ENCODE measurements at places on chromosomes 7 and 10. TPM values are rescaled to one million over a fixed set of nuclear protein-coding genes. Genes with fewer than 3 reads are reported as not detected.

Gene RSPH10B2
- total RNA-seq: not detected

Gene SHTN1
- total RNA-seq: 40.4 TPM

Gene UNCX
- not detected for total RNA-seq

Gene PCDH15
- 3.2 TPM for total RNA-seq

Gene MUC3A
- 2.7 TPM for total RNA-seq

Gene OPN4
- not detected for total RNA-seq

Gene STRIP2
- 1.3 TPM for total RNA-seq

Gene SPDYE2B
- not detected for total RNA-seq

Gene OR2F2
- total RNA-seq: not detected

Gene PDE1C
- total RNA-seq: 13.0 TPM

Gene ELN
- total RNA-seq: 231 TPM

- no peaks in the 10 kb centered on the region for H3K27me3 ChIP-seq
- no peak for DNase-seq
- no peak overlapping the region for H3K4me3 ChIP-seq
- H3K4me1 ChIP-seq: no peaks in the 10 kb centered on the region
- H3K27ac ChIP-seq: no peak overlapping the region
These were observed 107.3 kb upstream of the STARD3NL start for GRCh38 chr7:38070718-38071117.

- no peaks in the 10 kb centered on the region for H3K36me3 ChIP-seq
- no peaks in the 10 kb centered on the region for H3K4me1 ChIP-seq
- H3K4me3 ChIP-seq: no peak overlapping the region
- H3K27me3 ChIP-seq: no peaks in the 10 kb centered on the region
These were observed 103.3 kb upstream of the GATA3 start for GRCh38 chr10:7950981-7951847.

DNA sequence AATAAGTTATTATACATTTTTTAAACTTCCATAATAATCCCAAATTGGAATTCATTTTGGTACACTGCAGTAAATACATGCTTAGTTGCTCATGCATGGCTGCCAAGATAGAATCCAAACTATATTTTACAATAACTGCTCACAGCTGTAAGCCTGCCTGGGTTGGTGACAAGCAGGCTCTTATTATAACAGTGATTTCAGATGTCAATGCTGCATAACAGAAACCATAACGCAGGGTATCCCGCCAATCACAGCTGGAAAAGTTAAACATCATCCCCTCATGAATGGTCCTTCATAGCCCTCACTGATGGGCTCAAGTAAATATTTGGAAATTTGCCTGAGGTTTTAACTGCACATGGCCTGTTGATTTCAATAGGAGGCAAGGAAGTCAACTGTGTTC is 149.8 kb downstream of the AMPH start:
- DNase-seq: no peak
- no peak overlapping the region for H3K4me3 ChIP-seq
- H3K36me3 ChIP-seq: no peaks in the 10 kb centered on the region
- no peak overlapping the region for H3K27ac ChIP-seq

GRCh38 chr7:85001495-85002345 is 185.1 kb downstream of the SEMA3D start:
- no peak overlapping the region for H3K27ac ChIP-seq
- no peaks in the 10 kb centered on the region for H3K36me3 ChIP-seq
- H3K4me3 ChIP-seq: no peak overlapping the region

DNA sequence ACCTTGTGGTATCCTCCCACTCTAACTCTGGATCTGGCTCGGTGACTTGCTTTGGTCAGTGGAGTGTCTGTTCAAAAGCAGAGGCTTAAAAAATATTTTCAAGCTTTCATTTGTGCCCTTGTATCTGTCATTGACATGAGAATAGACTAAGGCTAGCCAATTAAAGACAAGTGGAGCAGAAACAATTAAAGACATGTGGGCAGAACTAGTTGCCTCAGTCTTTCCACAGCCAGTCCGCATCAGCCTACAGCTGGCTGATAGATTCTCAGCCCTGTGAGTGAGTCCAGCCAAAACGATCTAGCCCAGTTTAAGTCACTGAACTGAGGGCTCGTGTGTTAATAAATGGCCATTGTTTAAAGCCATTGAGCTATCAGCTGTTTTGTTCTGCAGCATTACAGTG is 185.2 kb upstream of the DGKB start:
- no peak overlapping the region for H3K27ac ChIP-seq
- no peaks in the 10 kb centered on the region for H3K27me3 ChIP-seq
- no peak overlapping the region for H3K4me3 ChIP-seq
- DNase-seq: no peak
- H3K4me1 ChIP-seq: no peaks in the 10 kb centered on the region
- H3K36me3 ChIP-seq: no peaks in the 10 kb centered on the region

GRCh38 chr7:30159163-30159562 is 24.4 kb downstream of the MTURN start:
- H3K27me3 ChIP-seq: no peaks in the 10 kb centered on the region
- H3K27ac ChIP-seq: peak overlapping the region; percentile 40
- no peak overlapping the region for H3K4me3 ChIP-seq

GRCh38 chr10:124892031-124892430 is 49.9 kb upstream of the ZRANB1 start:
- H3K27me3 ChIP-seq: peaks cover 3% of the 10 kb centered on the region
- H3K4me3 ChIP-seq: no peak overlapping the region
- DNase-seq: peak; percentile 13
- no peaks in the 10 kb centered on the region for H3K4me1 ChIP-seq
- no peaks in the 10 kb centered on the region for H3K36me3 ChIP-seq
- H3K27ac ChIP-seq: no peak overlapping the region

- H3K4me3 ChIP-seq: peak overlapping the region; percentile 60
- H3K27ac ChIP-seq: peak overlapping the region; percentile 70
- DNase-seq: peak; percentile 75
- no peaks in the 10 kb centered on the region for H3K36me3 ChIP-seq
These were observed 120.6 kb downstream of the PRPF18 start for GRCh38 chr10:13707156-13707881.

- no peak overlapping the region for H3K4me3 ChIP-seq
- DNase-seq: no peak
- H3K27me3 ChIP-seq: peaks cover 96% of the 10 kb centered on the region
- no peak overlapping the region for H3K27ac ChIP-seq
These were observed 8.9 kb downstream of the DLX6 start for GRCh38 chr7:97014145-97014750.
